Smooth muscle cell of the coronary artery (primary cell): ENCODE measurements at places on chromosomes 3 and 15. TPM values are rescaled to one million over a fixed set of nuclear protein-coding genes. Genes with fewer than 3 reads are reported as not detected.

Gene FBXO40
- total RNA-seq = not detected in 2 replicates

Gene ISL2
- total RNA-seq = 0.08 TPM in 1 of 2 replicates, not detected in the other

Gene AZI2
- 34.8 and 50.9 TPM in 2 replicates for total RNA-seq

Gene CCDC80
- 606 and 2,461 TPM in 2 replicates for total RNA-seq

Gene VGLL3
- total RNA-seq = 2.9 and 54.9 TPM in 2 replicates

Gene KLF15
- 1.1 and 2.6 TPM in 2 replicates for total RNA-seq

Gene LRRC58
- total RNA-seq = 9.5 and 12.6 TPM in 2 replicates

Gene POMGNT2
- 2.9 and 17.7 TPM in 2 replicates for total RNA-seq

Gene MGLL
- 7.4 and 18.7 TPM in 2 replicates for total RNA-seq

Gene CTSH
- total RNA-seq = 3.1 and 11.1 TPM in 2 replicates

Gene ALG1L2
- total RNA-seq = not detected in 2 replicates

Gene DCP1A
- total RNA-seq = 9.0 and 10.8 TPM in 2 replicates

Gene SNUPN
- 21.7 and 27.1 TPM in 2 replicates for total RNA-seq

Gene THRB
- 0.08 and 7.5 TPM in 2 replicates for total RNA-seq

Gene GPR27
- 0.08 TPM in 1 of 2 replicates, not detected in the other for total RNA-seq

Gene NRG4
- not detected in 2 replicates for total RNA-seq

Gene CHRD
- total RNA-seq = 0.08 and 1.4 TPM in 2 replicates

Gene UBAP1L
- total RNA-seq = 0.53 and 0.94 TPM in 2 replicates

Gene ATP13A5
- total RNA-seq = not detected in 2 replicates

Gene GPR87
- not detected in 2 replicates for total RNA-seq

Gene RNF13
- total RNA-seq = 37.1 and 63.9 TPM in 2 replicates

Gene ITGB5
- 339 and 499 TPM in 2 replicates for total RNA-seq

Gene ANKUB1
- total RNA-seq = not detected in 2 replicates

Gene RBPMS2
- not detected in 2 replicates for total RNA-seq

Gene GOLGA6L4
- 0.83 and 0.94 TPM in 2 replicates for total RNA-seq

Gene SLC51A
- not detected in 2 replicates for total RNA-seq
